ENCODE measurements at places on chromosomes 11 and 22. TPM values are rescaled to one million over a fixed set of nuclear protein-coding genes. Genes with fewer than 3 reads are reported as not detected.

The B4GALNT4 gene
- 11.9 TPM for polyA plus RNA-seq

The TPST2 gene
- 5.0 TPM for polyA plus RNA-seq

GRCh38 chr11:112300094-112300786, 39.6 kb upstream of the PLET1 start:
- no peak for DNase-seq

GRCh38 chr22:48244388-48245195, 1482.1 kb downstream of the TBC1D22A start:
- DNase-seq: no peak

DNA sequence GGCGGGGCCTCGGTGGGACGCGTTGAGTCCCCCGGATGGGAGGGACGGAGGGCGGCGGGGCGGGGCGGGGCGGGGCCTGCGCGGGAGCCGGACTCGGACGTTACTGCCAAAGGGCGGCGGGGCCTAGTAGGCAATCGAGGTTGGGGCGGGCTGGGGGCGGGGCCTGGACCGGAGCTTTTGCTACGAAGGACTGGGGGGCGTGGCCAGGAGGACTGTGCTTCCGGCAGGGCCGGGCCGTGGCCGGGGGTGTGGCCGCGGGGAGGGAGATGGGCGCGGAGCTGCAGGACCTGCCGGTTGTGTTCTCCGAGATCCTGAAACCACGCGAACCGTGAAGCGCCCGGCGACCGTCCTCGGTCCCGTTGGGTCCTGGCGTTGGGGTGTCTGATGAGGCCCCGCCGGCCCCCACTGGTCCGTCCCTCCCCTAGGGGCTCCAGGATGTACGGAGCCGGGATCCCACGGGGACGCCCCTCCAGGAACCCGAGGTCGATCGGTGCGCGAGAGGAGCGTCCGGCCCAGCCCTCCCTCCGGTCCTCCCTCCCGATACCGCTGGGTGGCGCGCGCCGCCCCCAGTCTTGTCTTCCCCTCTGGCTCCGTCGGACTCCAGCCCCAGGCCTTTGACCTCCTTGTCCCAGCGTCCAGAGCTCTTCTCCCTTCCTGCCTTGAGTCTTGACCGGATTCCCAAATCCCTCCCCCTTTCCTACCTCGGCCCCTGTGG, 648 bp upstream of the NUDT8 start:
- DNase-seq: peak; percentile 97

DNA sequence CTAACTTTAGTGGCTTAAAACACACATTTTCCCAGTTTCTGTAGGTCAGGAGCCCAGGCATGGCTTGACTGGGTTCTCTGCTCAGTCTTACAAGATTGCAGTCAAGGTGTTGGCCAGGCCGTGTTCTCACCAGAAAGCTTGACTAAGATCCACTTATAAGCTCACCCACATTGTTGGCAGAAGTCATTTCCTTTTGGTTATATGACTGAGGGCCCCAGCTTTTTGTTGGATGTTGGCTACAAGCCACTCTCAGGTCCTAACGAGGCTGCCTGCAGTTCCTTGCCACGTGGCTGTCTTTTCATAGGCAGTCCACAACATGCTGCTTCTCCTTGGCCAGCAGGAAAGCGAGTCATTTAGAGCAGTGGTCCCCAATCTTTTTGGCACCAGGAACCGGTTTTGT, 79.3 kb upstream of the CRTAM start:
- DNase-seq: no peak

- no peak for DNase-seq
Observed at GRCh38 chr11:128520206-128520887, 67.0 kb downstream of the ETS1 start.

GRCh38 chr22:50084614-50085021, 608 bp downstream of the MLC1 start:
- no peak for DNase-seq
